IgD-negative memory B cell (primary cell): ENCODE measurements at places on chromosomes 4 and X. TPM values are rescaled to one million over a fixed set of nuclear protein-coding genes. Genes with fewer than 3 reads are reported as not detected.

Gene SLITRK2
- not detected for polyA plus RNA-seq

Gene ARMCX1
- not detected for polyA plus RNA-seq

Gene SLC9A7
- polyA plus RNA-seq, result 18.7 TPM

Gene TMEM31
- not detected for polyA plus RNA-seq

Gene STAG2
- 49.2 TPM for polyA plus RNA-seq

Gene DUX4
- not detected for polyA plus RNA-seq

Gene HOPX
- 84.2 TPM for polyA plus RNA-seq

Gene FGG
- polyA plus RNA-seq, result not detected

Gene PTCHD1
- not detected for polyA plus RNA-seq

Gene MAGEA2B
- not detected for polyA plus RNA-seq

Gene SOX3
- polyA plus RNA-seq, result not detected

Gene GAGE10
- polyA plus RNA-seq, result not detected

Gene UNC5C
- polyA plus RNA-seq, result not detected

Gene BMP3
- polyA plus RNA-seq, result 0.05 TPM

Gene MUC7
- polyA plus RNA-seq, result not detected

Gene SSX1
- polyA plus RNA-seq, result not detected

Gene VEGFD
- not detected for polyA plus RNA-seq

Gene FDCSP
- not detected for polyA plus RNA-seq

Gene ZNF141
- polyA plus RNA-seq, result 10.5 TPM

Gene KLHL13
- polyA plus RNA-seq, result not detected

Gene TMPRSS11A
- not detected for polyA plus RNA-seq

Gene CXCR3
- 73.8 TPM for polyA plus RNA-seq

Gene PDZD4
- 0.15 TPM for polyA plus RNA-seq

Gene RASGEF1B
- polyA plus RNA-seq, result 17.5 TPM

Gene SOWAHD
- 36.1 TPM for polyA plus RNA-seq

Gene UPF3B
- 12.4 TPM for polyA plus RNA-seq

Gene C4orf51
- polyA plus RNA-seq, result not detected

Gene TNMD
- not detected for polyA plus RNA-seq

Gene CPLX1
- polyA plus RNA-seq, result not detected

Gene CFP
- 0.95 TPM for polyA plus RNA-seq

Gene CFAP97
- polyA plus RNA-seq, result 66.3 TPM

Gene MAGEB2
- polyA plus RNA-seq, result not detected

Gene LUZP4
- polyA plus RNA-seq, result not detected

Gene TAF7L
- not detected for polyA plus RNA-seq

Gene PLK4
- polyA plus RNA-seq, result 1.6 TPM

Gene MOSPD2
- 5.6 TPM for polyA plus RNA-seq

Gene MTMR8
- polyA plus RNA-seq, result 1.7 TPM

Gene FAM241A
- 1.2 TPM for polyA plus RNA-seq

Gene FRYL
- polyA plus RNA-seq, result 29.6 TPM

Gene CT45A2
- not detected for polyA plus RNA-seq

Gene PAGE4
- not detected for polyA plus RNA-seq

Gene ANKRD50
- not detected for polyA plus RNA-seq

Gene PPP1R3F
- polyA plus RNA-seq, result 3.1 TPM

Gene MAPK10
- 0.94 TPM for polyA plus RNA-seq

Gene FHL1
- 10.7 TPM for polyA plus RNA-seq

Gene TMEM47
- polyA plus RNA-seq, result not detected

Gene GYG2
- polyA plus RNA-seq, result not detected

Gene ZCCHC12
- polyA plus RNA-seq, result not detected

Gene USP27X
- polyA plus RNA-seq, result 0.23 TPM
